ENCODE measurements at places on chromosomes 1 and 21. TPM values are rescaled to one million over a fixed set of nuclear protein-coding genes. Genes with fewer than 3 reads are reported as not detected.

Gene PGLYRP4
- not detected for total RNA-seq

Gene SLAMF6
- total RNA-seq = not detected

Gene LAPTM5
- total RNA-seq = 3.7 TPM

Gene IFNGR2
- total RNA-seq = 69.0 TPM

Gene LY9
- total RNA-seq = not detected

Gene LAMB3
- total RNA-seq = 4.8 TPM

Gene OLIG2
- not detected for total RNA-seq

Gene NMNAT1
- 8.2 TPM for total RNA-seq

Gene H3-3A
- 469 TPM for total RNA-seq

Gene ETNK2
- 8.7 TPM for total RNA-seq

Gene RGSL1
- not detected for total RNA-seq

Gene C8B
- not detected for total RNA-seq

Gene AKR7A3
- total RNA-seq = under 0.01 TPM

Gene ST7L
- 11.4 TPM for total RNA-seq

Gene SUSD4
- total RNA-seq = not detected

Gene FLG2
- not detected for total RNA-seq

Gene OR2T35
- total RNA-seq = not detected

Gene TSACC
- not detected for total RNA-seq

Gene S100A14
- 1.4 TPM for total RNA-seq

Gene KRTAP21-2
- total RNA-seq = not detected

Gene PTGER3
- total RNA-seq = 0.39 TPM

Gene PIK3R3
- total RNA-seq = 2.2 TPM

Gene TNNT2
- not detected for total RNA-seq

Gene KCNJ9
- not detected for total RNA-seq

Gene PAX7
- not detected for total RNA-seq

Gene CDC7
- 6.4 TPM for total RNA-seq

Gene IPO13
- 13.3 TPM for total RNA-seq

Gene SLC1A7
- total RNA-seq = not detected

Gene RAVER2
- total RNA-seq = 7.0 TPM

Gene OTUD3
- 2.2 TPM for total RNA-seq

Gene NBPF9
- 14.4 TPM for total RNA-seq

Gene MATN1
- not detected for total RNA-seq

Gene LCE3C
- not detected for total RNA-seq

Gene GRIK3
- not detected for total RNA-seq

Gene SGIP1
- total RNA-seq = 6.3 TPM

Gene MYOG
- total RNA-seq = 22.8 TPM

Gene ADPRS
- 57.4 TPM for total RNA-seq

Gene F11R
- 19.7 TPM for total RNA-seq

Gene C1QTNF12
- 0.88 TPM for total RNA-seq
